ENCODE measurements at places on chromosomes 4 and X.

DNA sequence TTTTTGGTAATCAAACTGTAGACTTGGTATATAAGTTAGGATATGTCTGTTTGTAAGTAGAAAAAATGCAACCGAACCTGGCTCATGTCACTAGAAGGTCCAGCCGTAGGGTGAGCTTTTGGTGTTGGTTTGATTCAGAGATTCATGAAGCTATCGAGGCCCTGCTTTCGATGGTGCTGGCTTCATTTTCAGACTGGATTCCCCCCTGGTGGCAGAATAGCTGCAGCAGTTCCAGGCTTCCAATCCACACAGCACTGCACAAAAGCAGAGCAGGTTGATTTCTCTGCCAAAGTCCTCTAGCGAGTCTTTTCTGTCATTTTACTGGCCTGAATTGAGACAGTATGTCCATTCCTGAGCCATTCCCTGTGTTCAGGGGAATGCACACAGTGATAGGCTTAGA lies 33.1 kb downstream of the PDK3 start:
- no peak for DNase-seq

DNA sequence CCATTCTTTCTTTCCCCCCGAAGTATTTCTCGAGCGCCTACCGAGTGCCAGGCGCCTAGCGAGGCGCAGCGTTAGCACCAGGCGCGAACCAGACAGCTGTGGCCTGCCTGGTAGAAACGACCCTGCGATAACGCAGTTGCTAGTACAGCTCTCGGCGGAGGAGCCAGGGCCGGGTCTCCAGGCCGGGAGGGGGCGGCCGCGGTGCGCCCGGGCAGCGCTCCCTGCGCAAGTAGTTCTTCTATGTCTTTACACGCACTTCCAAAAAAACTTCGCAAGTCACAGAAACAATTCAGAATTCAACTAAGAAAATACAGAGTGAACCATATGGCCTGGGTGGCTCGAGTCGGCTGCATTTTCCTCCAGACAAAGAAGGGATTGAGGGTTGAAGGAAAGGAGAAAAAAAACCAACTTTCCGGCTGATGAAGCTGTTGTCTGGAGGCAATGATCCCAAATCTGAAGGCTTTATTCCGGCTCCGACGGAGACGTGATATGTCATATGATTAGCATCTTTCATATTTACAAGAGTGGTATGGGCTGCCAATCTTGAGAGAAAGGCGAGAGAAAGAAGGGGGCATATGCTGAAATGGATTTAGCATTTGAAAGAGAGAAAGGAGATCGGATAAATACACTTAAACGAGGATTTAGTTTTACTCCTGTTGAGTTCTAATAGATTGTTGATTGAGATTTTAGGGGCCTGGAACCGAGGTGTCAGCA lies 7.2 kb upstream of the NEUROG2 start:
- peak; percentile 67 for DNase-seq

DNA sequence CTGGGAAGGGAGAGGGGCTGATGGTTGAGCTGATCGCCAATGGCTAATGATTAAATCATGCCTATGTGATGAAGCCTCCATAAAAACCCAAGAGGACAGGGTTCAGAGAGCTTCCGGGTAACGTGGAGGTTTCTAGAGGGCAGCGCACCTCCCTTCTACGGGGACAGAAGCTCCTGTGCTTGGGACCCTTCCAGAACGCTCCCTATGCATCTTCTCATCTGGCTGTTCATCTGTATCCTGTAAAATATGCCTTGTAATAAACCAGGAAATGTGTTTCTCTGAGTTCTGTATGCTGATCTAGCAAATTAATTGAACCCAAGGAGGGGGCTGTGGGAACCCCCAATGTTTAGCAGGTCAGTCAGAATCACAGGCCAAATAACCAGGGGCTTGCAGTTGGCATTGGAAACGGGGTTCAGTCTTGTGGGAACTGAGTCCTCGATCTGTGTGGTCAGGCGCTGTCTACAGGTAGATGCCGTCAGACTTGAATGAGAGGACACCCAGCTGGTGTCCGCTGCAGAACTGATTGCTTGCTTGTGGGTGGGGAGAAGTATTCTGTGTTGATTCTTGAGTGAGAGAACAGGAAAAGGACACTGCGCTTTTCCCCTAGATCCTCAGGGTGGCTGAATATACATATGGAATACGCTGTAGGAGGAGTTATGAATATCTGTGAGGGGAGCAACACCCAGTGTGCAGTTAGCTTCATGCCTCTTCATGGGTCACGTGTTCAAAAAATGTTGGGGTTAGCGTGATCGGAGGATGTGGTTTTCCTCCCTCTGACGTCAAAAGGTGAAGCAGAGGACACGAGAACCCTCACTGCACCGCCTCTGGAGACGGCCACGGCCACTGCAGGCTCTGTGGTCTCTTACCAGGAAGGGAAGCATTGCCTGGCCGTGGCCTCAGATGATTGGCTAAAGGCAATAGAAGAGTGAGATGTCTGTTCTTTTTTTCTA lies 29.2 kb downstream of the HTT-AS start:
- DNase-seq, result no peak

GRCh38 chr4:131257241-131257640 lies 1891.9 kb upstream of the PCDH10 start:
- no peak for DNase-seq

GRCh38 chr4:150078579-150079080 lies 385 bp downstream of the DCLK2 start:
- DNase-seq, result peak; percentile 26

GRCh38 chr4:69330345-69331047 lies 50.2 kb downstream of the UGT2B28 start:
- DNase-seq, result no peak

GRCh38 chrX:137062915-137063617 lies 29.3 kb upstream of the GPR101 start:
- no peak for DNase-seq

DNA sequence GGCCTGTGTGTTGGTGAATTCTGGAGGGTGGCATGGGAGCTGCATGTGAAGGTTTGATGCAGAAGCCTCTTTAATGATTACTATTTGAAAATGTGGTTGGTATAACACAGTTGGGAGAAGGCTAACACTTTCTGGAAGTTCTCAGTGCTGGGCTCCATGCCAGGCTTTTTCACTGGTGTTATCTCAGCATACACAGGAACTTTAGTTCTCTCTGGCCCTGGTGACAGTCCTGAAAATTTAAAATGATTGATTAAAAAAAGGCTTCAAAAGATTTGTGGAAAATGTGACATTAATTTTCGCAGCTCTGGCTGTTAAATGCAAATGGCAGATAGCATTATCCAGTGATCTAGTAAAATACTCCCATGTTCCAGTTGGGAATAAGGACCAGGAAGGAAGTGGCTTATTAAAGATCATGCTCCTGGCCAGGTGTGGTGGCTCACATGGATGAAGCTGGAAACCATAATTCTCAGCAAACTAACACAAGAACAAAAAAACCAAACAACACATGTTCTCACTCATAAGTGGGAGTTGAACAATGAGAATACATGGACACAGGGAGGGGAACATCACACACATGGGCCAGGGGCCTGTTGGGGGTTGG lies 36.6 kb downstream of the DIPK2B start:
- no peak for DNase-seq

- no peak for DNase-seq
Measured at GRCh38 chr4:24991015-24991414, 39.7 kb downstream of the LGI2 start.

DNA sequence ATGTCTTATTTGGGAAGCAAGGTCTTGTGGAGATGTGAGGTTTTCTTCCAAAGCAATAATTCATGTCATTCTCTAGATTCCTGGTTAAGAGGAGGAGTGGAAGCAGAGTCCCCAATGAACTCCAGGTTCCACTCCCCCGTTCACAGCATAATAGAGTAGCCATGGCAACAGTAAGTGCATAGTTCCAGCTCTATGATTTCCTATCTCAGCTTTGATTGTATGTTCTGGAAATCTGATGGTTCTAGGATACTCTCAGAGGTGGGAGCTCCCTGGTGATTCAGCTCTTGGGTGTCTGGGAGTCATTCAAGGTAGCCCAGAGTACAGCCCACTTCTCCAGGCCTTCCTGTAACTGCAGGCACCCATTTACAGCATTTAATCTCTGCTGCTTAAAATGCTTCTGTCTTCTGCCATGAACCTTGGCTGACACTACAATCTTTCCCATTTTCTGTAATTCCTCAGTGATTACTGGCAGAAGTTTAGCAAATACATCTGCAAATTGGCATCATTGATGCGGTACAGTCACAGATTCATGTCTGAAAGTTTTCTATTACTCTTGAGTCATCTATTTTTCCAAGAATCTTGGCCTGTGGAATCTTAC lies 242.0 kb downstream of the MAPK10 start:
- no peak for DNase-seq

- no peak for DNase-seq
Measured at GRCh38 chrX:47484885-47485284, 1.9 kb upstream of the ZNF41 start.

DNA sequence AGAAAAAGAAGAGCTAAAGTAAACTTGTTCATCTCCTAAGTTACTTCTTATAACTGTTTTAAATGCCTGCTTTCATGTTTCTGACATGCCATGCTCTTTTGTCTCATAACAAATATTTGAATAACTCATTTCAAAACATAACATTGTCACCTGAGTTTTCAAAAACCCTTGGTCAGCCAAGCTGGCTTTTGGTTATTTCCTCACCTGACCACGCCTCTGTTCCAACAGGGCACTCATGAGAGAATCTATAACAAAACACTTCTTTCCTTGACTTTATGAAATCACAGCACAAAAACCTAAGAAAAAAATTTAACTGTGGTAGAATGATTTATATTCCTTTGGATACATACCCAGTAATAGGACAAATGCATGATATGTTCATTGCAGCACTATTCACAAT lies 172.9 kb upstream of the GALNT7 start:
- DNase-seq, result no peak

- DNase-seq, result no peak
Measured at GRCh38 chr4:151993521-151993920, 232.7 kb upstream of the GATB start.

GRCh38 chr4:38317041-38317674 lies 346.8 kb upstream of the KLF3 start:
- DNase-seq, result no peak

DNA sequence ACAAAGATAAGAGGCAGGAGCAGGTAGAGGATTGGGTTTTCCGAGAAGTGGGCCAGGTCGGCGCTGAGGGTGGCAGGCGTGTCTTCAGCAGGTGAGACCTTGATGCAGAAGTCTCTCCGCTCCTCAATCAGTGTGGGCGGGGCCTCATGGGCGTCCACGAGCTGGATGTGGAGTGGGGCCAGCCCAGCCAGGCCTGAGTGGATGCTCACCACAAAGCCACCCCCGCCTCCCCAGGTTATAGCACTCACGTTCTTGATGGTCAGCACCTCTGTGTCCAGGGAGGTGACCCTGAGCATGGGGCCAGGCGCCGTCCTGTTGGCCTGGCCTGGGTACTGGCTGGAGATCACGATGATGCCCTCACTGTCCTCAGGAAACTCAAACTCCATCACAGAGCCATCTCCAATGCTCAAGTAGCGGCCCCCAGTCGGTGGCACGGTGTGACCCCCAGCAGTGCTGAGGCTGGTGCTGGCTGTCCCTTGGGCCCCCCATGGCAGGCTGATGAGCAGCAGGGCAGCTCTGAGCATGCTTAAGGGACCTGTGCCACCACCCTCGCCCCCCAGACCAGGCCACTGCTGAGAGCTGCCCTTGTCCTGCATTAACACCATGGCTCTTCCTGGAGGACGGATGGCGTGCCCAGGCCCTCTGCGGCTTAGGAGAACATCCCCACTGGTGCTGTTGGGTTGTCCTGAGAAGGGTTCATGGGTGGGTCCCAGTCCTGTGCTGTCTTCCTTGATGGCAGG lies 1.9 kb downstream of the SLC10A3 start:
- DNase-seq, result no peak

GRCh38 chr4:187663076-187663475 lies 332.5 kb upstream of the ZFP42 start:
- DNase-seq, result no peak

- DNase-seq, result peak; percentile 80
Measured at GRCh38 chr4:152679414-152680281, at the start of gene TMEM154. Gene TMEM154 (minus strand): TSS chr4:152679997. CDS start chr4:152679933, 64 bp downstream.

GRCh38 chr4:72295966-72296557 lies 264.3 kb downstream of the NPFFR2 start:
- peak; percentile 3 for DNase-seq

- no peak for DNase-seq
Measured at GRCh38 chr4:2416564-2417225, 1.8 kb downstream of the ZFYVE28 start.

DNA sequence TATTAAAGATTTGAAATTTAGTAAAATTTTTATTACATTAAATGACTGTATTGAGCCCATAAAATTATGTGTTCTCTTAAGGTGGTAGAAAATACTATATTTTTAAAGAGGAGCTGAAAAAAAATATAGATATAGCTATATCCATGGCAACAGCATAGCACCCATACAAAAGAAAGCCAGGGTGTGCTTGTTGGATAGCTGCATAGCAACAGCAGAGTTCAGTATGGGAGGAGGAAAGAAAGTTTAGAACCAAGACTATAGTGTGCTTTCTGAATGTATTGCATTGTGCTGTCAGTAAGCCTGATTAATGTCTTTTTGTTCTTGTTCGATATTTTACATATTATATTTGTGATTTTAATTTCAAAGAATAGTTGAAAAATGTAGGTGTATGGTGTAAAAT lies 78.4 kb downstream of the GRID2 start:
- no peak for DNase-seq

GRCh38 chrX:46327566-46328115 lies 217.6 kb downstream of the ZNF674 start:
- DNase-seq, result no peak

DNA sequence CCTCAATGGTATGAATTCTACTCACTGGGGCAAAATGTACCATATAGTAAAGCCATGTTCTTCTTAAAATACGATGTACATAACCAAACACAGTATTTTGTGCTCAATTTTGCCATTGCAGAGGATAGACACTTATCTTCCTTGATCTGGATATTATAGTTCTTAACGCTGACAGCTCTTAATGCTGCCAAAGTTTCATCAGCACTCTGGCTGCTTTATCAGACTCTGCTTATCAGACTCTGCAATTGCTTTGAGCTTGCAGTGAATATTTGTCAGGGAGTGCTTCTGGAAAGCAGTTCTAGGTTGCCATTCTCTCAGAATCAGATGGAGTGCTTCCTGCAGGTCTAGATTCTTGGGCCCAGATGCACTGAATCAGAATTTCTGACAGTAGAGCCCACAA lies 863.1 kb downstream of the CCSER1 start:
- no peak for DNase-seq

DNA sequence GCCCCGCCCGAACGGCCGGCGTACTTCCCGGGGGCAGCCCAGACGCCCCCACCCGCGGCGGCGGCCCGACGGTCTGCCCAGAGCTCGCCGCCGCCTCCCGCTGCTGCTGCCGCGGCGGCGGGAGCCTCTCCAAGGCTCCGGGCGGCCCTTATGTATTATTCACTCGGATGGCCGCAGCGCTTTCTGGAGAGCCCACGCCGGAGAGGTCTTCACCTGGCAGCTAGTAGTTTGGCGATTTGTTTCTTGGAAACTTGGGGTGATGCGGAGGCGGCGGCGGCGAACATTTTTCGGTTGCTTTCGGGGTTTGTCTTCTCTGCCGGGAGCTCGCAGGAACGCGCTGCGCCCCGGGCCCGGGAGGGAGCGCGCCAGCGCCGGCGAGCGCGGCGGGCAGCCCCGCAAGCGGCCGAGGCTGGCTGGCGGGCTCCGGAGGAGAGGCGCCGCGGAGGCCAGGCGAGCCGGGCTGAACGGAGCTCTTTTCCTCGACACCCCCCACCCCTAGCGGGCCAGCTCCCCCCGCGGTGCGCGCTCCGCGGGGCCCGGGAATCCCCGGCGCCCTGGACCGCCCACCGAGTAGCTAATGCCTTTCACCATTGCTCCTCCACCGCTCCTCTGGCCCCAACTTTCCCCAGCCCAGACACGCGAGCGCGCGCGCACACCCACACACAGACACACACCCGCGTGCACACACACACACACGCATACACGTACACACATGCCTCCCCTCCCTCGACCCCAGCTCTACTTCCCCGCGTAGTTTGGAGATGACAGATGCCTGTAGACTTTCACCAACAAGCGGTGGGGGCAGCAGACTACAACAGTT lies 113.5 kb downstream of the DHX15 start:
- DNase-seq, result peak; percentile 45

Data from germinal center (tissue), 1 donor.